NCI-H187 (cell line): ENCODE measurements at places on chromosomes 5 and 9.

GRCh38 chr5:160165137-160166068 is 46.2 kb upstream of the PWWP2A start:
- DNase-seq, result peak; percentile 53

GRCh38 chr5:102312586-102313370 is 16.7 kb upstream of the SLCO4C1 start:
- DNase-seq, result no peak

DNA sequence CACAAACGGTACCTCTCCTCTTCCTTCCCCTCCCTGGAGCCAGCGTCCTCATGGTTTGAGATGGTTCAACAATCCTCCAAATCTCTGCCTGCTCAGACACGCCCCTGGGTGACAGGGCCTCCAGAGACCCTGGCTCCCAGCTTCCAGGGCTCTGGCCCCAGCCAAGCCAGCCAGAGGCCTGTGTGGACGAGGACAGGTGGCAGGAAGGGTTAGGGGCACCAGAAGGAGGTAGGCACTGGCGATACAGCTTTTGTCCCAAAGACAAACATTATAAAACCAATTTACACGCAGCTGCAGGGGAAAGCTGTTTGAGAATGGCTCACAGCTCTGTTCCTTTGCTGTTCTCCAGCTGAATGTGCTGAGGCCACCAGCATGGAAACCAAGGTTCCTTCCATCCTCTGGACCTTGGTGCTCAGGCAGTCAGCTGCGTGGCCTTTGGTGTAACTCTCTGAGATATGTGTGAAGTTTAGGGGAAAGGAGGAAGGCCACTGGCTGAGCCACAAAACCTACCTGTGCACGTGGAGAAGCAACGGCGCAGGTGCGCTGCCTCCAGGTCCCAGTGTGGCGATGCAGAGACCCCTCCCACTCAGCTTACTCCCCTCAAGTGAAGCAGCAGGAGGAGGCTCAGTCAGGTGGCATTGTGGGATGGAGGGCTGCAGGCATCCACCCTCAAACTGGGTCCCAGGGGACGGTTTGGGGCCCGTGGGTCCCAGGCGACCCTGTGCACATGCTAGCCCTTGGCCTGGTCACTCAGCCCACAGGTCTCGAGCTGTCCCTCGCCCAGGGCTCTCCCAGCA is 4.3 kb upstream of the QRFP start:
- DNase-seq, result no peak

- DNase-seq, result no peak
These were observed 357.6 kb downstream of the ARHGEF28 start for GRCh38 chr5:73983644-73984043.

GRCh38 chr5:90365328-90365727 is 44.2 kb downstream of the CETN3 start:
- no peak for DNase-seq

DNA sequence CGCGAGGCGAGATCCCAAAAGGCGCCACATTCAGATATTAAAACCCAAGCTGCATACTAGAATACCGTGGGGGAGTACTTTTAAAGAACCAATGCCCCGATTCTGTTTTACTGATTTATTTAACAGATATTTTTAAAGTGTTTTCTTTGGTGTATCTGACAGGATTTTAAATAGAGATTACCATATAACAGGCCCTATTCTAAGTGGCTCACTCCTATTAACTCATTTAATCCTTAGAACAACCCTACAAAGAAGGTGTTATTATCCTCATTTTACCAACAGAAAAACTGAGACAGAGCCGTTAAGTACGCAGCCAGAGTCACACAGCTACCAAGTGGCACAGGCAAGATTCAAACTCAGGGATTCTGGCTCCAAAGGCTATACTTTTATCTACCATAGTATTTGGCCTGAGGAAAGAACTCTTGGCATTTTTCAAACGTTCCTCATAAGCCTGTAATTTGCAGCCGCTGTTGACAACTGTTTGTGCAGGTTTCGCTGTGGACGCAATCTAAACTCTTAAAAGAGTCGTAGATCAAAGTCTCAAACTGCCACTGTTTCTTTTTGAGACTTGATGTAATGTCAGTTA is 550 bp upstream of the TMEM245 start:
- no peak for DNase-seq

DNA sequence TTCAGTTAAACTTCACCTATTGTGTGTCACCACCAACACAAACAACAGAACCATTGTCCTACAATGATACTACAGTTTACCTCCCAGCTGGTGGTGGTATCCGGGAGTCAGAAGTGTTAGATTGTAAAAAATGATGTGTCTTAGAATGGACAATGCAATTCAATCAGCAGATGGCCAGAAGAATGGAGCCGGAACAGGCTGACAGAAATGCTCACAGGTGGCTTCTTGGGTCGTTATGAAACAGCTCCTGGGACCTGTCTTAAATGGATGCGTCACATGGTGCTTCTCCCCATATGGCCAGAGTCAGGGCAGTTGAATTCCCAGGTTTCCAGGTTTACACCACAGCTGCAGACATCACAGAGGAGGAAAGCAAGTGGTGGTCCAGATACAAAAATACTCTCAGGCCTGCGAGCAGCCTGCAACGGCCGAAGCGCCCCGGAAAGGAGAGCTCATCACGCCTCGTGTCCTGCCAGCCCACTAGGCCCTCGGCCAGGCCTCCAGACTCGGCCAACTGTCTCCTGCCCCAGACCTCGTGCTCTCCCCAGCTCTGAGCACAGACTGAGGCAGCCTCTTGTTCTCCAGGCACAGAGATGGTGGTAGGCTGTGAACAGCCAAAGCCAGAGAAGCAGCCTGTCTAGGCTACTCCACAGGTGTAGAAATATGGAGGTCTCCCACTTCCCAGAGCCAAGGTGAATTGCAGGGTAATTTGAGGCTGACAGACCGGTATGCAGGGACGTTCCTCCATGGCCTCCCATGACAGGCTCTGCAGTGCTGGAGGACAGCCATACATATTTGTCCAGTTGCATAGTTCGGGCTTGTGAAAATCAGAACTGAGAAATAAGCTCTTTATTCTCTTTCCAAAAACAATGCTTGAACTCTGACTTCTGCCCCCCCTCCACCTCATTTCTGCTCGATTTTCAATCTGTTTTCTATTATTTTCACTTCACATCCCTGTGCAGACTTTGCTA is 98.5 kb upstream of the SPATA31C2 start:
- DNase-seq, result no peak

DNA sequence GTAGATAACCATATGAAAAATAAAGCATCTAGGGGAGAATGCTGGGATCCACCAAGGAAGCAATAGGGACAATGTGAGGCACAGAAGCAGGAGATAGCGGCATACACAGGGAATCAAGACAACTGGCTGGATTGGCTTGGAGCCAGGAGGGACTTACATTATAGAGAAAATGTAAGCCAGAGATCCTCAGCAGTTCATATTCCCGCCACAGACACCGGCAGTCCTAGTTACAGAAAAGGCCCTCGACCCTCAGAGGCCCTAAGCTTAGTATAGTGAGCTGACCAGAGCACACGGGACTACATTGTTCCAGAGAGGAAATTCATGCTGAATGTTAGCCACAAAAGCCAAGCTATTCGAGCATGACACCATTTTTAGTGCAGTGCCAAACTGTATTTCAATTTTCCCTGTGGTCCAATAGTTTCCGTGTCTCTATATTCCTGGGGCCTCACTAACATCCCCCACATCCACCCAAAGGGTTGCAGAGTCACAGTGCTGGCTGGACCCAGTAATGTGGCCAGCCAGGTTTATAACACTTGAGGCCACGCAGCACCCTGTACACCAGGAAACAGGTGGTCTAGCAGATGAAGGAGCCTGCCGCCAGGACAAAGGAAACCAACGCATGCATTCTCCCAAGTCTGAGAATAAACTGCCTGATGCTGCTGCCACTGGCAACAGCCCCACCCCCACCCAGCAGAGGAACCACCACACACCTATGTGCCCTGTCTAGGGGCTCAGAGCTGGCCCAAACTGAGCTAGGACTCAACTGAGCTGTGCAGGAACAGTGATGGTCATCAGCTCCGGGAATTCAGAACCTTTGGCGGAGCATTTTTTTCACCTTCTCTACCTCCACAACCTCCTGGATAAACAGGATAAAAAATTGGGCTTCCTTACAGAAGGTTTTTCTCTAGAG is 693.2 kb upstream of the CHD1 start:
- no peak for DNase-seq

- DNase-seq, result no peak
These were observed 81.5 kb upstream of the AGXT2 start for GRCh38 chr5:35129276-35129675.

- DNase-seq, result no peak
These were observed 127.9 kb downstream of the PIK3R1 start for GRCh38 chr5:68343421-68343826.

DNA sequence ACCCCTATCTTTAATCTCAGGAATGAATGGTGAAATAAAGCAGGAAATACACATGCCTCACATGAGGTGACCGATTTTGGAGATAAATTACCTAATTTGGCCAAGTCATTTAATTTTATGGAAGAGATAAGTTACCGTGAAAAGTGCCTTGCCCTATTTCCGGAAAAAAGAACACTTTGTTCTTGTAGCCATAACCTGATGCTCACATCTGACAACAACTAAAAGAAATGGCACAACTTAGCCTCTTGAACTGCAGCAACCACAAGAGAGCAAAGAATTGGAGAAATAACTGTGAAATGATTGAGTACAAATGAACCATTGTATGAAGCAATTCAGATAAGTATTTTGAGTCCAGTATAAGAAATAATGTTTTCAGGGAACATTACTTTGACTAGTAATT is 628.1 kb upstream of the TYRP1 start:
- DNase-seq, result no peak

DNA sequence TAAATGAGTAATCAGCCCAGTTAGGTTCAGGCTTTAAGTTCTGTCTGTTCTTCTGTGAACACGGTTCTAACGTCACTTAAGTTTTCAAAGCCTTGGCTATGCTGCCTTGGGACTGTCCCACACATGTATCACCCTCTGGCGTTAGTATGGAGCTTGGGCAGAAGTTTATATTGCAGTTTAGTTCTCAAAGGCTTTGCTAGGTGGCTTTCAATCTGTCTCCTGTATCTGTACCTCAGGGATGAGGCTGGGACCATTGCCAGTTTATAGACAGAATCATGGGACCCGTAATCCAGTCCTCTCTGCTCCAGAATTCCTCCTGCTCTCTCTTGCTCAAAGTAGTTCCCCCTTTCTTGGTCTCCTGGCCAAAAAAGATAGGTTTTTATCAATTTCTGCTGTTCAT is 12.1 kb downstream of the C9orf40 start:
- no peak for DNase-seq

GRCh38 chr9:87781331-87781730 is 55.4 kb downstream of the CTSL start:
- DNase-seq, result no peak

DNA sequence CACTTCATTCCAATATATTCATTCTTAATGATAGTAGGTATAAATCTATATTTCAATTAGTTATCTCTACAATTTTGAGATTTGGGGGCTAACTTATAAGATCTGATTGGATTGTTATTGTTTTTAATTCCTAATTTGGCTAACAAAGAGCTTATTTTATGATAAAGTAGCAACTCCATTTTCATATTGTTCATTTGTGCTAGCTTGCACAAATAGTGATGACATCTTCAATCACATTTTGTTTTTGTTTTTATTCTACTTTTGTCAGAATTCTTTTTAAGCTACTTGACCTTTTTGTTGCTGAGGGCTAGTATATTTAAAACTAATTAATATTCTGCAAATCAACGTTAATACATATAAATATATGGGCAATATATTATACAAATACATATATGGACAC is 22.8 kb downstream of the MARCHF3 start:
- DNase-seq, result no peak

DNA sequence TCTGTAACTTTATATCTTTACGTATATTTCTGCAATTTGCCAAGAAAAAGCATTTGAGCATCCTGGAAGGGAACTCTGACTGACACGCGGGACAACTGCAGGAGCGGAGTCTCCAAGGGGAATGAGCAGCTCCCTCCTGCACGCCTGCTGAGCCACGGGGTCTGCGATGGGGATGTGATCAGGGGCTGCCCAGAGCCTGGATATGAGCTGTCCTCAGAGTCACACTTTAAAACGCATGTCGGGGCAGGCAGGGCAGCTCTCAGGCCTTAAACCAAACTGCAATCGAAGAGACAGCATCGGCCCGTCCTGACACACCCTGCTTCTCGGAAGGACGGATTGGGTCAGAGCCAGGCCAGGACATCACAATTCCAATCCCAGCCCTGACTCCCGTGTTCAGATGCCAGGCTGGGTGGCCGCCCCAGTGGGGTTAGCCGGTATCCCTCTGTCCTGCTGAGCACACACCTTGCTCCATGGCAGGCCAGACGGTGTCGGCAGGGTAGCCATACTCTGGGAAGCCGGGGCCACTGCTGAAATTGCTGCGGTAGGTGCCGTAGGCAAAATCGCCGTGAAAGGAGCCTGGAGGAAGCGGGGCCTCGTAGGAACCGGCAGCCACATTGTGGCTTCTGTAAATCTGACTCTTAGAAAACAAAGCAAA is 17.2 kb downstream of the SEC16A start:
- no peak for DNase-seq

DNA sequence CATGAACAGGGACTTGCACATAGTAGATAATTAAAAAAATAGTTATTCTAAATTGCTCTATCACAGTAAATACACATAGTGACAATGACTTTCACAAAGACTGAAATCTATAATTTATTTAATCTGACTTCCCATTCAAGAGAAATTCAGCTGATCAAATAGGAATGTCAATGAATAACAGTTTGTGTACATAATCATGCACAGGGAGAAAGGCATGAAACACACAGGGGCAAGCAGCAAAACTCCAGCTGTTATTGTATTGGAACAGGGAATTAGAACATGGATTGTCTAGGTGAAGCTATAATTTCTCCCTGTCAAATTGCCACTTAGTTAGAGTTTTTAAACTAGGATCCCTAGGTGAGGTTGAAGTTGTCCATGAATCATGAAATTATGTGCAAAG is 99.9 kb downstream of the HCN1 start:
- DNase-seq, result no peak

GRCh38 chr5:8340261-8340660 is 471.3 kb downstream of the MTRR start:
- no peak for DNase-seq

DNA sequence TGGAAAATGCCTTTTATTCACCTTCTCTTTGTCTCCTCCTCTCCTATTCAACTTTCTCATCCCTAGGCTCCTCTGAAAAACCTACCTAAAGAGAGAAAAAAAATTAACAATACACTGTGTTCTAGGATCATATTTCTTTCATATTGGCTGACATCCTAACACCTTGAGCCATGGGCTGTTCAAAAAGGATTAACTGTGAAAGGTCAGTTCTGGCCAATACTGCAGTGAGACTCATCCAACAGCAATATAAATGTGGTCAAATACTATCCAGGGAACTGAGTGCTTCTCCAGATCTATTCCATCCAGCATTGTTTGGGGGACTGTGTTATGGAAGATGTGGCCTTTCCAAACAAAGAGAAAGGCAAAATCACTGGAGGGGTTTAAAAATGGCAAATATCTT is 131.1 kb upstream of the MOCS2 start:
- DNase-seq, result no peak

GRCh38 chr9:136353757-136354488 is 9.6 kb downstream of the DNLZ start:
- no peak for DNase-seq

DNA sequence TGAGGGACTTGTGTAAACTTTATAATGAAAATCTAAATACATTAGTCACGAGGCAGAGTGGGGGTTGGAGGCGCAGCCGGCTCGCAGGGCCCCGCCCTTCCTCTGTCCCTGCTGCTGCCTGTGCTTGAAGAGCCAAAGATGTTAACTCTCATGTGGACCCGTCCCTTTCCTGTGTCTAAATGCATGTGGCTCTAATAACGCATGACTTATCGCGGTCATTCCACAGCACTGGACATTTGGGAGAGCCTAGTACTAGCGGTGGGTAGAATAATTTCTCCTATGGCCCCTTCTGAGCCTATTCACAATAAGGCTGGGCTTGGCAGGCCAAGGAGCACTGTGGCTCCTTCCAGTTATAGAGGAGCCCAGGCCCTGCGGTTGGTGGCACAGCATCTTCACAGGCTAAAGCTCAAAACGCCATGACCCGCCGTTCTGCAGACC is 82.3 kb upstream of the SIMC1 start:
- DNase-seq, result no peak
